Renal pelvis (tissue), 12 donors: ENCODE measurements at places on chromosomes 1 and 21.
A peak's percentile ranks its signal among the peaks of the same experiment; 100 is the strongest.

- peak; percentile 78 for DNase-seq
Observed at GRCh38 chr1:42146626-42147320, 6.4 kb upstream of the GUCA2B start.

GRCh38 chr1:159988006-159988405 lies 34.0 kb upstream of the SLAMF9 start:
- no peak for DNase-seq

DNA sequence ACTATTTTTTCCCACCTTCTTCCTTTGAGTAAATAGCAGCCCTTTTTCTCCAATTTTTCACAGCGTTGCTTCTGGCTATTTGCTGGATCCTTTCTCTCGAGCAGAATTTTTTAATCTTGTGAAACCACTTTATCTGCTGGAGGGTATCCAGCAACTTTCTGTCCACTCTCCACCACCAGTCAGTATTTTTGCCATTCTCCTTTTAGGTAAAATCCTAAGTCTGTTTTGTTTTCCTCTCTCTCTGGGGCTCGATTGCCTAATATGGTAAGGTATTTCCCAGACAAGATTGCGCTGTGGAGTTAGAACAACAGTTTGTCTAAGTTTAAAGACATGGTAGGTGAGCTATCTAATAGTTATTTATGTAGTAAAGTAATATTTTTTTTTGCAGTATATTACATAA lies 156.9 kb downstream of the PPP1R12B start:
- DNase-seq = no peak

DNA sequence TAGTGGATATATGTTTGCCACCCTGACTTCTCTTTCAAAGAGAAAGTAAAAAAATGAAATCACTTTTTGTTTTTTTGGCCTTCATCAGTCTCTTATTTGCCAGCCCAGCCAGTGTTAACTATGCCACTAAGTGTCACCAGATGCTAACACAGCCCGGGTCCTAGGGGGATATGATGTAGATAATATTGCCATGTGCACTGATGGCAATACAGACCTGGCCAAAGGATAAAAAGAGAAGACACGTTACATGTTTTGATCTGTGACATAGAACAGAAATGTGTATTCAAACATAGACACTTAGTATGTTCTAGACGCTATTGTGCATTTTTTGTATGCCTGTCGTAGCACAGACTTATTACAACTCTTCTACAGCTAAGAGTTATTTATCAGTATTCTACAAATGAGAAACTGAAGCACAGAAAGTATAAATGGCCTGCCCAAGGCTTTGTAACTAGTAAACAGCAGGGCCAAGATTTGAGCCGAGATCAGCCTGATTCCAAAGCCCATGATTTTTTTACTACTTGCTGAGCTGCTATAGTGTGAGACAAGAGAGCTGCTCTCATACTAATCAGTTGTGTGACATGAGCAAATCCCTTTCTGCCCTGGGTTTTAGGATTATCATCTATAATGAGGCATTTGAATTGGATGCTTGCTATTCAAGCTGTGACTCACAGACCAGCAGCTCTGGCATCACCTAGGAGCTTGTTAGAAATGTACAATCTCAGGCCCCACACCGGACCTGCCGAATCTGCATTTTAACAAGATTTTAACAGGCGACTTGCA lies 6.3 kb downstream of the LRRC53 start:
- DNase-seq = no peak

DNA sequence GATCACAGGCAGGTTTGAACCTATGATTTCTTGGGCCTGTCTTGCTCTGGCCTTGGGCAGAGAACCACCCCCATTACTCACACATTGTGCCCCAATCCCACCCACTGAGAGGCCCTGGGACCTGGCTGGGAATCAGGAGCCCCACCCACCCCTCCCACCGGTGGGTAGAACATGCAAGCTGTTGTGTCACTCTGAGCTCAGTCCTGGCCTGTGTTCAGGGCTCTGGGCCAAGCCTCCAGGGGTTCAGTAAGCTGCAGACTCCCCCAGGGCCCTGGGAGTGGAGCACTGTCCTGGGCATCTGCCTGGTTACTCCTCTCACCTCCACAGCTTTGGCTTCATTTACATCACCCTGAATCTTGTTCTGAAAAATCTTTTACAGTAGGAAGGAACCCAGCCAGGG lies 270.5 kb downstream of the RRAGC start:
- DNase-seq = no peak

- no peak for DNase-seq
Observed at GRCh38 chr1:167115655-167116054, 21.8 kb downstream of the STYXL2 start.

DNA sequence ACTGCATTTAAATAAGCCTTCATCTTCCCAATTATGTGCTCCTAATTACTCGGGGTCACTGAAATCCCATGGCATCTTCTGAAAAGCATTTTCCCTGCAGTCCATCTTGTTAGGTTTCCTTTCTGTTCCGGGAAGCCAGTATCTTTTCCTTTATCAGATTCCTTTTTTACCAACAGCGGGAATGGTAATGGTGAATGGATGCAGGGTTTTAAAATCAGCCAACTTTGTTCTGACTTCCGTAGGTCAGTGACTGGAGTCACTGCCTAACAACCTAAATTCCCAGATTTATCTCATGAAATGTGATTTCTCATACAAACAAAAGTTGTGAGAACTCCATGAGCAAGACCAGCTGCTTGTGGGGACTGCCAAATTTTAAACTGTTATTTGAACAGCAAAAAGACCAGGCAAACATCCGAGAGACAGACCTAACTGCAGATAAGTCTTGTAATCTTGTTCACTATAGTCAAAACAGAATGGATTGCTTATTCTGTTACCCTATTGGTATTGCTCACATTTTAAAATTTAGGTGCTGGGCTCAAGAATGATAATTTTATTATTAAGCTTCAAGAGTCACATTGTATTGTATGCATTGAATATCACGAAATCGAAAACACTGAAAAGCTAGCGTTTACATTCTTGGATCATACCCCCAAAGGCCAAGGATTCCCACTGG lies 1.2 kb upstream of the RWDD3 start:
- DNase-seq = peak; percentile 36

DNA sequence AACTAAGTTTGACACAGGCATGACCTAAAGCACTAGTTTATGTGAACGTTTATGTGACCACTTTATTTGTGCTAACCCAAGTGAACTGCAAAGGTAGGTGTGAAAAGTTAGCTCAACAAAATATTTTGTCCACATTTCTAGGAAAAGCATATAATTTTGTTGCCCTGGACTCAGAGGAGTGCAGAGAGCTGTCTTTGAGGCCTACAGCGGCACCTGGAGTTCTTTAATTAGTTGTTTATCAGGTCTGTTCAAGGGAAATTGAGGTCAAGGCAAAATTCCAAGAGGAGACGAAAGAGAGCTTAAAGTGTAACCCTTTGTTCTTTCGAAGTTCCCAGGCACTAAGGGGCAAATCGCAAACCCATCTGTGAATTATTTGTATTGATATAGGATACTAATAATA lies 1.3 kb downstream of the GIPC2 start:
- DNase-seq = no peak

DNA sequence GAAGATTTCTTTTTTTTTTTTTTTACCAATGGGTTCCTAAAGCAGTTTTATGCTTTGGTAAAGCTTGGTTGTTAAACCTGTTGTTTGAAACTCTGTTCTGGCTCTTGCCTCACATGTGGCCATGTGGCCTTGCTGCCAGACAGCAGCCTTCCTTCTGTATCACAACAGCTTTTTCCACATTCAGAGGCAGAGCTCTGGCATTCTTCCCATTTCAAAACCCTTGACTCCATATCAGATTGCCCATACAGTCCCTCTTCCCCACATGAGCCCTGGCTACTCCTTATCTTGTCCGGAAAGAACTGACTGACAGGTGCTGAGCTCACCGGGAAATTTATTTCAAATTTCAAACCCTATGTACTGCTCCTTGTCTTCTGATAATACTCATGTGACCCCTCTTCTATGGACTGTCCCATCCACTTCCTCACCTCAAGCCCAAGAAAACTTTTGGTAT lies 38.5 kb upstream of the LAX1 start:
- DNase-seq = no peak

DNA sequence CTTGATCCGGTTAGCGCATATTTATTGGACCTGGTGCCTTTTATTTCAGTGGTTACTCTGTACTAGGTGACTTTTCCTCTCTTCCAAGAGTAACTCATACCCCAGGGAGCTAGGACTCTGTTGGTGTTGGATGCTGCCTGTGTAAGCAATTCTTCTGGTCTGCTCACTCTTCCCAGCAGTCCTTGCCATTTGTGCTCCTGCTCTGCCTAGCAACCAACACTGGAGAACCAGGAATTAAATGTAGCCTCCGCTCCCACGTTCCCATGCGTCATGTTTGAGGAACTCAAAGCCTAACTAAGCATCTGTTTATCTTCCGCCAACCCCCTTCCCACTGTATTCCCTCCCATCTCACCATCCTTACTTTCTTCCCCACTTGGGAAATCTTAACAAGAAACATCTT lies 65.7 kb upstream of the RAVER2 start:
- DNase-seq = no peak

GRCh38 chr1:231705806-231706760 lies 79.5 kb downstream of the DISC1 start:
- DNase-seq = peak; percentile 38

GRCh38 chr1:48266576-48266975 lies 44.1 kb downstream of the SLC5A9 start:
- no peak for DNase-seq

DNA sequence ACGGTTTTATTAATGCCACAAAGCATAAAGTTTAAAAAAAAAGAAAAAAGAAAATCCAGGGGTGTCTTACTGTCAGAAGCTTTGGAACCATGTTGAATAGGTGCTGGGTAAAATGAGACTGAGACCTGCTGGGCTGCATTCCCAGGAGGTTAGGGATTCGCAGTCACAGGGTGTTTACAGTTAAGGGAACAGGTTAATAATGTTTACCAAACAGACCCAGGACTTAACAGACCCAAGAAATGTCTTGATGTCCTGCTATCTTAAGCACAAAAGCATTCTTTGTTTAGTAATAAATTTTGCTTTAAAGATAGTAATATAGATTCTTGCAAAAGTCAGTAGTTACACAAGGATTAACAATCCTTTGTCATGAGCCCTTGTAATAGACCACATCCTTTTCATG lies 54.7 kb downstream of the OLFML3 start:
- no peak for DNase-seq

DNA sequence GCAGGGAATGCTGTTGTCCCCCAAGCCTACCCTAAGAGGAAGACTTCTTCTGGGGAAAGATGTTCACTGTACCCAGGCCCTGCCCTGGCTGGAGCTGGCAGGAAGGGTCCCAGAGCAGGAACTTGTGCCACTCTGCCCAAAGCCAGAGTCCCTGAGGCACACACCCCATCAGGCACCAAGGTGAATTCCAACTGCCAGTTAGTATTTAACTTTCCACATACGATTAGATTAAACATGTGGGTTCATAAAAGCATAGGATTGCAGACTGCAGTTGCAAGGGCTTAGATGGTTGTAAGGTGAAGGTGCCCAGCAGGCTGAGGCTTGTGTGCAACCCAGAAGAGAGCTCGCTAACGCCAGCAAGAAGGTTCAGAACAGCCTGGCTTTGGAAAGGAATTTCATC lies at the start of gene KCNE2:
Gene KCNE2 (plus strand): TSS at position 274 of the 400 bp plus-strand sequence. CDS start 6,473 bp downstream, outside the sequence.
- DNase-seq = no peak

GRCh38 chr1:5811419-5811818 lies 180.8 kb downstream of the NPHP4 start:
- DNase-seq = no peak

DNA sequence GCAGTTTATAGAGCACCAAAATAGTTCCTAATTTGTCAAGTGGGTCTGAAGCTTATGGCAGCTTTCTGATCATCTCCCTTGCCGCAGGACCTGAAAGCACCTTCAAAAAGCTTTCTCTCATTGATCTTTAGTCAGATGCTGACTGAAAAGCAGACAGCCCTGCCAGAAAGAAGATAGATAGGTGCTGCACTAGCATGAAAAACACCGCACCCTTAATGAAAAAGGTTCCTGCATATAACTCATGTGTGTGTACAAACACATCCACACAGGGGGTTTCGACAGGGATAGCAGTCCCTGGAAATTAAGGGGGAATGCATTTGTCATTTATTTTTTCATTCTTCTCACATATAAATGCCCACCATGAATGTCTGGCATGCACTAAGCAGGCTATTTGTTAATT lies 361.7 kb upstream of the SNX7 start:
- no peak for DNase-seq

GRCh38 chr1:8625491-8625890 lies 191.9 kb downstream of the RERE start:
- no peak for DNase-seq

GRCh38 chr1:21775985-21776562 lies 6.9 kb downstream of the USP48 start:
- DNase-seq = no peak

DNA sequence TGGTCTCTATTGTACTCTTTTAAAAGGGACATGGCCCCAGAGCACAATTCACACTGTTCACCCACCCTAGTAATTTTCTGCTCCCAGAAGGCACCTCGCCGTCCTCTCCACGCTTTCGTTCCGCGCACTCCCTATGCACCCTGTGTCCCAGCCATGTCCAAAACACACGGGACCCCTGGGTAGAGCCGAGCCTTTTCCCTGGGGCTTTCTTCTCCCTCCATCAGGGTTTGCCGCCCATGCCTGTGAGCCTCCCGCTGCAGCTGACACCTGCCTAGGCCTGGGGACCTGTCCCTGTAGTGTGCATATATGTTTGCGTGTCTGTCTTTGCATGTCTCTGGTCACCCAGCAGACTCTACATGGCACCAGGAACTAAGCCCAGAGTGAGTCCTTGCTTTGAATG lies 302.7 kb downstream of the PCP4 start:
- no peak for DNase-seq

GRCh38 chr1:107152395-107152794 lies 11.6 kb downstream of the NTNG1 start:
- DNase-seq = no peak

GRCh38 chr1:171940368-171940767 lies 99.1 kb downstream of the DNM3 start:
- DNase-seq = no peak

DNA sequence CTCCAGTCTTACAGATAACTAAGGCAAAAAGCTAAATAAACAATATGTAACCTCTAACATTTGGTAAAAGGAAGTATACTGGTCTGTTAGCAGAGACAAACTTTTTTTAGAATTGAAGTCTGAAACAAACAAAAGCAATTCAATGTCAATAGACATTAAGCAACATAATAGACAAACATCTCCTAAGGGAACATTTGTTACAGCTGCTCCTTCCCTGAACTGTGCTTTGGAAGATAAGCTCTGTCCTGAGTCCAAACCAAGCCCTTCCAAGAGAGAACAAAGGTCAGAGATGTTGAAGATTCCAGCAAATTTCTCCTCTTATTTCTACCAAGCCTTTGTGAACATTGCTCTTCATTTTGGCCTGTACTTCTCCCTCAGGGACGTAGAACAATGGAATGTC lies 25.3 kb downstream of the FMO2 start:
- no peak for DNase-seq

DNA sequence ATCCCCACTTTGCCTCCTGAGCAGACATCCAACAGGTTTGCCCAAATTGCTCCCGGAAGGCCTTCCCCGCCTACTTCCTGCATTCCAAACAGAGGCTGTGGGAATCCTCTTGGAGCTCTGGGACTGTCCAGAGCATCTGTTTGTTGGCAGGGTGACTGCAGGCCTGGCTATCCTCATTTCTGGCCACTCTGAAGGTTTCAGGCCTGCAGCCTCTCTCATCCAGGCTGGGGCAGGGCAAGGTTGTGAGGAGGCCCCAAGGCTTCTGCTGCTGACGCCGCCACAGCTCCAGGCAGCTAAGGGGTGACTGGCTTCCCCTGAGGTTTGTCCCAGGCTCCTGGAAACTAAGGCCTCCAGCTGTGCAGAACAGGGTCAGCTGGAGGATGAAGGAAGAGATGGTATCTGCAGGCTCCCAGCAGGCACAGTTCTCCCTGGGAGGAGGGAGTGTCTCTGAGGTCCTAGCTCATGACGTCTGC lies 11.3 kb downstream of the CDK18 start:
- DNase-seq = no peak

- DNase-seq = peak; percentile 74
Observed at GRCh38 chr1:93967306-93967705, 58.1 kb upstream of the GCLM start.
